ENCODE measurements at places on chromosomes 7 and 10. TPM values are rescaled to one million over a fixed set of nuclear protein-coding genes. Genes with fewer than 3 reads are reported as not detected.

DNA sequence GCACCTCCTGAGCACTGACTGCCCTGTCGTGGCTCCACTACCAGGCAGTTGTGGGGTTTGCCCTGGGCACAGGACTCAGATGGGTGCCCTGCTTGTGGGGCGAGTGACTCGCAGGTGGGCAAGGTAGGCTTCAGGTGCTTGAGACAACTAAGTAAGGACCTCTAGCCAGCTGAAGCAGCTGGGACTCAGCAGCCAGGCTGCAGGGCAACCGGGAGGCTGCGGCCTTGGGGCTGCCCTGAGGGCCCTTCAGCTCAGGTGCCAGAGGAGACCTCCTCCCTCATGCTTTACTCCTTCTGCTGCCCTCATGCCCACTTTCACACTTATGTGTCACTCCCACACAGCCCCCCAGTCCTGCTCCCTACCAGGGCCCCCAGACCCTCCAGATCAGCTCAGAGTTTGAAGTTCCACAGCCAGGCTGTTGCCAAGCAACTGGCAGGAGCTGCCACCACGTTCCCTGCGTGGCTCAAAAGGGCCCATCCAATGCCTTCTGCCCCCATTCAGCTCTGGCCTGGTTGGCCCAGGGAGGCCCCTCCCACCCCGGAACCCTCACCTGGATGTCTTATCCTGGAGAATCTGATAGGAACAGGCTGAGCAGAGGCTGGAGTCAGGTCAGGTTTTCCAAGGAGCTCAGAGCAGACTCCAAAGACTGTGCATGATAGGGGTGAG is 10.0 kb downstream of the TLX1 start:
- no peak for DNase-seq
- no peaks in the 10 kb centered on the region for H3K36me3 ChIP-seq
- H3K4me3 ChIP-seq, result no peak overlapping the region
- H3K27me3 ChIP-seq, result peaks cover 100% of the 10 kb centered on the region
- H3K27ac ChIP-seq, result no peak overlapping the region
- H3K4me1 ChIP-seq, result peaks cover 6% of the 10 kb centered on the region

TFPI2 gene
- polyA plus RNA-seq, result 8.5 TPM

SLC35B4 gene
- polyA plus RNA-seq, result 4.4 TPM

DNA sequence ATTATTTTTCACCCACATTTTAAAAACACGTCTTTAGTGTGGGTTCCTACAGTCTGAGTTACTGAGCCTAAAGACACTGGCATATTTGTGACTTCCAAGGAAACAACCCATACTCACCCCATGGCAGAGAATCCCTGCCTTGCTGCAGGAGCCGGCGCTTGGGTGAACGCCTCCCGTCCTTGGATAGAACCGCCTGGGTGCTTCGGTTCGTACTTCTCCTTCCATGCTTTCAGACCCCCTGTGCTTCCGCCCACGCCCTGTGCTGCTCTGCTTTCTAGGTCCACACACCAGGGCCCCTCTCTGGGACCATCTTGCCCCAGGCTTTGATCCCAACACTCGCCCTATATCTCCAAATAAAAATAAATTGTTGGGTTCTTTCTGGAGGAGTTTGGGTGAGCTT is 125.8 kb downstream of the PTPRN2 start:
- H3K36me3 ChIP-seq, result no peaks in the 10 kb centered on the region
- H3K4me1 ChIP-seq, result no peaks in the 10 kb centered on the region
- no peak overlapping the region for H3K4me3 ChIP-seq

GRCh38 chr7:30503274-30504212 is 1.1 kb downstream of the GGCT start:
- no peak overlapping the region for H3K27ac ChIP-seq
- peak overlapping the region; percentile 94 for H3K4me3 ChIP-seq
- no peak for DNase-seq
- H3K4me1 ChIP-seq, result peaks cover 25% of the 10 kb centered on the region
- H3K36me3 ChIP-seq, result no peaks in the 10 kb centered on the region

GCK gene
- polyA plus RNA-seq, result 4.7 TPM

DNA sequence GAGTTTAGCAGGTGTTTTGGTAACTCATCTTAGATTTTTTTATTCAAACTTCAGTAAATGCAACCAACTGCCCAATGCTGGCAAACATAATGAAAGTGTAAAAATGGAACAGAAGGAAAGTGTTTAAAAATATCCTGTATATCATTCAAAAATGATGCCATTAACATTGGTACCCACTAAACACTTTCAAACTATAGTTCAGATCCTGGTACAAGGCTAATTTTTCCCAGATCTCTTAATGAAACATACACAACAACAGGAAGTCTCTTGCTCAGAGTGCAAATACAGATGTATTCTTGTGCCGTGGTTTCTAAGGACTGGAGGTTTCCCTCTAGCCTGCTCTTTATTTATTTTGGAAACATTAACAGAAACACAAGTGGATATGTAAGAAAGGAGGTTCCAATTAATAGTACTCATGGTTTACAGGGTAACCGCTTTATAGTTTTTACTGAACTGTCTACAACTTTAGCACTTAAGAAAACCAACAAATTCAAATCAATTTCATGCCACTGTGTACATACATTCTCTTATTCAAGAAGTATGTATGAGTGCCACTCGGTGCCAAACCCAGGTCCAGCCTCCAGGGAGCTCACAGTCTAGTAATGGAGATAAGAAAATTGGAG is 176.0 kb upstream of the AKR1E2 start:
- DNase-seq, result no peak
- no peaks in the 10 kb centered on the region for H3K27me3 ChIP-seq
- H3K27ac ChIP-seq, result peak overlapping the region; percentile 72
- H3K36me3 ChIP-seq, result no peaks in the 10 kb centered on the region

Measured in heart right ventricle (tissue), 16 donors.